Activated CD4-positive, alpha-beta T cell treated with anti-CD3 and anti-CD28 coated beads for 48 hours (primary cell): ENCODE measurements at places on chromosomes 3 and 15.

- peak; percentile 36 for DNase-seq
Observed at GRCh38 chr15:51281368-51281967, 56.9 kb downstream of the CYP19A1 start.

- no peak for DNase-seq
Observed at GRCh38 chr3:52998771-52999513, 46.9 kb downstream of the SFMBT1 start.

GRCh38 chr15:70795311-70795665 is 31.9 kb upstream of the UACA start:
- DNase-seq: no peak

- no peak for DNase-seq
Observed at GRCh38 chr15:66907826-66908743, 157.3 kb upstream of the SMAD3 start.

DNA sequence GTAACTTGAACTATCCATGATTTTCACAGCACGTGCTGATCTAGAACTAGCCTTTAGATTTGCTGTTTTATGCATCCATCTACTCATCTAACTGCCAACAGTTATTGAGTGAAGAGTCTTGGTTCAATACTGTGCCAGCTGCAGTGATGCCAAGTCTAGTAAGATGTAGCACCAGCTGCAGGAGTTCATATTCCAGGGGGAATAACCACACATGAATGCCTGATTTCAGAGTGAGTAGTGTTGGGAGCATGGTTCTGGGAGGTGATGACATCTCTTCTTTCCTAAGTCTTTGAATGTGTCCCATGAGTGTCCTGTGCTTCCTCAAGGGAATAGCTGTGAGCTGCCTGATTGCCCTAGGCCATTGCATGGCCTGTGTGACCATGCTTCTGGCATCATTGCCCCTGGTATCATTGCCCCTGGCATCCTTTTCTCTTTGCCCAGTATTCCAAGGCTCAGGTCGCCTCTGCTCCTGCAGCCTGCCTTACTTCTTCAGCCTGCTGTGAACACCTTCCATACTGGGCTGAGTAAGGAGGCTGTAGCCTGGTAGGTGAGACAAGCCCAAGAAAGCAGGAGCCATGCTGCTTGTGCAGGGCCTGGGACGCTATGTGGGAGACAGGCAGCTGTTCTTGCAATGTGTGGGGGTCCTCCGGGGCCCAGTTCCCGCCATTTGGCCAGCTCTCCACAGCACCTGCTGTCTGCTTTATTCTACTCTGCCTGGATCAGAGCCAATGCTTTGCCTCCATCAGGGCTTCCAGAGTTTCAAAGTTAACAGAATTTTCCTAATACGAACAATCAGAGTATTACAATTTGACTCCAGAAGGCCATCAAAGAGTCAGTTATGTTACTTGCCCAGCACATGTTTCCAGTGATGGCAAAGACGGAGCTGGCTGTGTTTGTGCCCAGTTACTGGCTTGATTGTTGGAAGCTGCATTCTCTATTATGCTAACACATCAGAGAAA is 73.2 kb downstream of the CLSTN2 start:
- no peak for DNase-seq

DNA sequence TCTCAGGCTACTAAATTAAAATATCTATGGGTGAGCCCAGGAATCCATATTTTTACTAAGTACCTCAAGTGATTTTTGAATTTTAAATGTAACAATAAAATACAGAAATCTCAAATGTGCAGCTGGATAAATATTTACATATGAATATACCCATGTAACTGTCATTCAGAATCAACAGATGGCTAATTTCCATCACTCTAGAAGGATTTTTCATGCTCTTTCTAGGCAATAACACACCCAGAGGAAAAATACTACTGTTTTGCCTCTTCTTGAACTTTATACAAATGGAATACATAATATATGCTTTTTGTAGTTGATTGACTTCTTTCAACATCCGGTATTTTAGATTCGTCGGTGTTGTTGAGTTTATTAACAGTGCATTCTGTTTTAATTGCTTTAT is 601.3 kb upstream of the NECTIN3 start:
- no peak for DNase-seq

DNA sequence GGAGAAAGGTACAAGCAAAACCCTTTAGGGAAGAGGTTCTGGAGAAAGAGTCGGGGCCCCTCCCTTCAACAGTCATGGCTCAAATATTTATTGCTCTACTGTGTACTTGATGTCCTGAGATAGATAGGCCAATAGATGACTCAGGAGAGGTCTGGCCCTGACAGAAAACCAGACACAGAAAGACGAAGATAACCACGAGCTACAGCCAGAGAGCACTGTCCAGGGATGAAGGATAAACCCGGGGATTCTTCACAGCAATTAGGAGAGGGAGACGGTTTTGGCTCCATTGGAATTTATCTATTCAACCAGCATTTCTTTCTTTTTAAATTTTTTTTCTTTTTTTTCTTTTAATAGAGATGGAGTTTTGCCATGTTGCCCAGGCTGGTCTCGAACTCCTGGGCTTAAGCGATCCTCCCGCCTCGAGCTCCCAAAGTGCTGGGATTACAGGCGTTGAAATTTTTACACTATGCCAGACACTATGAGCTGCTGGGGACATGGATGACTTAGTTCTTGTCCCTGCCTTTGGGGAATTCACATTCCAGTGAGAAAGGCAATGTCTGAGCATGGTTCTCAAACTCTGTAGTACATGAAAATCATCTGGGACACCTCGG is 4.6 kb upstream of the CIDEC start:
- no peak for DNase-seq

DNA sequence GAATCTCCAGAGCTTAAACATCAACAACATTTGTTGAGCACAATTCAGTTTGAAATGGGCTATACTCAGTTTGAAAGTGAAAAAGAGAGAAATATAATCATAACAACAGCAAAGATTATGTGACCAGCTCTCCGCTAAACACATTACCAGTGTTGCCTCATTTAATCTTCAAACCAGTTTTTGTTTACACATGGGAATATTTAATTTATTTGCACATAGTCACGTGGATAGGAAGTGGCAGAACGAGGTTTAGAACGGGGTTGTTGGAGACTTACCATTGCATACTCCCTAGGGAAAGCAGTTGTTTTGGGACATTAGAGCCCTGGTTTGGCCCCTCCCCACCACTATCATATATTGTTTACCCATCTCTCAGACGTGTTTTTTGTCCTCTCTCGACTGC is 77.2 kb downstream of the IL1RAP start:
- DNase-seq: no peak

- DNase-seq: no peak
Observed at GRCh38 chr15:68700455-68701123, 120.1 kb downstream of the ANP32A start.

DNA sequence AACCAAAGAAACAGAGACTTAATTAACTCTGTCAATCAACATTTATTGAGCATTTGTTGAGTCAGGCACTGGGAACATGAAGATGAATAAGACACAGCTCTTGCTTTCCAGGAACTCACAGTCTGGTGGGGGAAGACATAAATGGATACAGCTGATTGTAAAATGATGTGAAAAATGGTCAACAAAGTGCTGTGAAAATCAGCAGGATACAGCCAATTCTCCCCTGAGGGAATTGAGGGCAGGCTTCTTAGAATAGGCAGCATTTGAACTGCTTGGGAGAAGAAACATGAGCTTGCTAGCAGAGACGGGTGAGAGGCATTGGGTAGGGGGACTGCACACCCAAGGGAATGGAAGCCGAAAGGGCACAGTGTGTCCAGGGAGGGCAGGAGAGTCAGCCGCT is 41.1 kb downstream of the MFSD1 start:
- no peak for DNase-seq

DNA sequence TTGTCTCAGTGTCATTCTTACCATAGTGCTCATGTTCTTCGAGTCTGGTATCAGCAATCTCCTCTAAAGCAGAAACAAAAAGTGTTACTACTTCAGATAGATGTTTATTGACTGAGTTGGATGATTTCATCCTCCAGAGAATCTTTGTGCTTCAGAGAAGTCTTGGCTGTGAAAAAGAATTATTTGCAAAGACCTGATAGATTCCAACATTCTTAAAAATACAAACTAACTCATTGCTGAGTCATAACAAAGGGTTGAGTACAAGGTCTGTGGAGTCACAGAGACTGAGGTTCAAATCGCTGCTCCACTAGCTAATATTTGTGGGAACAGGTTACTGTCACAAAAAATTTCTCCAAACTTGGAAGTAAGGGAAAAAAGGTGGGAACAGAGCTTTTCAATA is 9.0 kb upstream of the STRIT1 start:
- DNase-seq: no peak

GRCh38 chr3:160475884-160476283 is 26.3 kb upstream of the TRIM59 start:
- DNase-seq: no peak

- no peak for DNase-seq
Observed at GRCh38 chr3:100606894-100607512, 2.4 kb upstream of the ADGRG7 start.

- DNase-seq: no peak
Observed at GRCh38 chr3:144394032-144394431, 422.4 kb downstream of the DIPK2A start.

DNA sequence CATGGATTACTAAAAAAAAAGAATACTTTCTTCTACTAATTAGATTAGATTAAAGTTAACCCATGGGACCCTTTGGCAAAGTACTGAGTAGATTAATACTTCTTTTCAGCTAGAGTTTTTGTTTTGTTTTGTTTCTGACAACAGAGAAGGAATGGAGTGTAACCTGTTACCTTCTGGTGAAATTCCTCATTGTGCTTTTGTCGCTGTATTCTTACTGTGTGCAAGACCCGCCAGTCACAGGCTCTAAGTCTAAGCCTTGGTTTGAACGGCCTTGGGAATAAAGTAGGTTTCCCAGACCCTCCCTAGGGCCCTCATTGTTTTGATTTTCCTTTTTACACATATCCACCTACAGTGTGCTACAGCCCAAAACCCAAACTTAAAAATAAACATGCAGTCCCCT is 171.1 kb upstream of the IL12A start:
- no peak for DNase-seq

DNA sequence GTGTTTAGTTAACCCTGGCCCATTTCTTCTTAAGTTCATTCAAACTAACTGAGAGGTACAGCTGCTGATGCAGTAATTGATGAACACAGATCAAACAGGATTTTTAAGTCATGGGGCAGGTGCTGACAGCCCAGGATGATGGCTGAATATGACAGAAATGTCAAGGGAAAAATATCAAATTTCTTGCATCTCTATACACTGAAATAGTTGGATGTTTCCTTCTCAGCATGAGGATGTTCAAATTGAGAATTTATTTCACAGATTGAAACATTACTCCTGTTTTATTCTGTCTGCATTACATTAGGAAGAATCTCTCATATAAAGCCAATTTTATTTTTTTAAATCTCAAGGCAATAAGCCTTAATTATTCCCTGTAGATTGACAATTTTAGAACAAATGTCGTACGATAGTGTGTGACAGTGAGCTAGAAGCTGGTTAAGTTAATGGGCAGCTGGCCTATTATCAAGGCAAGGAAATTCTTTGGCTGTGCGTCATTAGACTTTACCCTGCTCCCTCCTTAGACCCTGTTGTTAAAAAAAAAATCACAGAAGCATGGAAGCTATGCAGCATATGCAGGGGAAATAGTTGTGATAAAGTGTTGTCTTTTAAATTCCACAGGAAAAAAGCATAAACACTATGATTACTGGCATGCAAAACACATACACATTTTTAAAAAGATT is 183.8 kb upstream of the KCNMB2 start:
- no peak for DNase-seq

DNA sequence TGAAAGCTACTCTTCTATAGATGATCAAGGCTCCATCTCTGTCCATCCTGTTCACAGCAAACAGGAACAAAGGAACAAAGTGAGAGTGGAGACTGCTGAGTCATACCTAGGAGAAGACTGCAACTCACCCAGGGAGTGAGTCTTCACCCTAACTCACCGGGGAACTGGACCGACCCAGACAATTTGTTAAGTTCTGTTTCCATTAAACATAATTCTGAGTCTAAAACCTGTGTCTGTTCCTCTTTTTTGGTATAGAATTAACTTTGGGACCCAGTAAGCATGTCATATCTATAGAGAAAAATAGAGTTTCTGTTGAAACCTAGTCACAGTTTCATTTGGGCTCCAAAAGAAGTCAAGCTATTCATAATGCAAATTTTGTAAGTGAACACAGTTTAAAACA is 21.6 kb downstream of the CCDC80 start:
- DNase-seq: no peak

DNA sequence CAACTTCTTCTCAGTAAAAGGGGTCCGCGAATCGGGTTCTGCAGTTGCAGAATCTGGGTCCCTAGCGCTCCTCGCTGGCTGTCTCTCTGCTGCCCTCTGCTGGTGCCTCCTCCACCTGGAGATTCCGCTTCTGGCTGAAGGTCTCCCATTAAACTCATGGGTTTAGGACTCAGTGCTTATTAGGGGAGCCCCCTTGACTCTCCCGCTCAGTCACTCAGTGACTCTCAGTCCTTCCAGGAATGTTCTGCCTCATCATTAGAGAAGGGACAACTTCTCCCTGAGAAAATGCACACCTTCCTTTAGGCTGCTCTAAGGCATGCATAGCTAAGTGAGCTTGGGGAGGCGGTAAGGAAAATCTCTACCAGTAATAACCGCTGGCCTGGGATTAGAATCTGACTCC is 7.1 kb downstream of the CPN2 start:
- DNase-seq: peak; percentile 81

GRCh38 chr15:35089551-35089950 is 4.5 kb upstream of the NANOGP8 start:
- DNase-seq: no peak

DNA sequence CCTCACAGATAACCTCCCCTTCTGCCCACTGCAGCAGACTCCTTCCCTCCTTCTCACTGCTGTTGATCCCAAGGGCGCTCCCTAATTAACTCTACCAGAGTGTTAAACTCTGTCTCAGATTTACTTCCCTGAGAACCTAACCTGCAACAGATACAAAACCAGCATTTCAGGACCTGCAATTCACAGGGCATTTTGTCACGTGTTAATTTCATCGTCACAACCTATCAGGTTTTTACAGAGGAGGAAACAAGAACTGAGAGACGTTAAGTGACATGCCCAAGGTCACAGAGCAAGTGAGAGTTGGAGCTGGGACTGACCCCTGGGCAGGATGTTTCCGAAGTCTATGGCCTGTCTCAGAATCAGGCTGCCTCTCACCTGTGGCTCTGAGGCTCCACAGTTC is 223.9 kb downstream of the UACA start:
- DNase-seq: no peak

DNA sequence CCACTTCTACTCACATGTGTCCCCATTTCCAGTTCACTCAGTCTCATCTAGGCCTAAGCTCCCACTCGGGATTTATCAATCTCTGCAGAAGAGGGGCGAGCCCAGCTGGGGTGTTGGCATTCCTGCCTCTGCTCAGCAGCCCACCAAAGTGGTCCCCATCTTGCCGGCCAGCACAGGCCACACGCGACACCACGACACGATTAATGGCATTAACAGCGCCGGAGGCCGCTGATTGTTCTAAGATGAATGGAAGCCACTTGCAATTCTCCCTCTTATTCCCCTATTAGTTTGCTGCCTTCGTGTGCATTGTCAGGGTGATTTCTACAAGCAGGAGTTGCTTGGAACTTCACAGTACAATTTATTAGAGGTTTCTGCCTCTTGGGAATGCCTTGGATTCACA is 477.3 kb downstream of the SHQ1 start:
- no peak for DNase-seq

- DNase-seq: no peak
Observed at GRCh38 chr3:49283997-49284396, 7.0 kb upstream of the C3orf62 start.

- DNase-seq: peak; percentile 71
Observed at GRCh38 chr3:52983336-52983807, 62.5 kb downstream of the SFMBT1 start.

- no peak for DNase-seq
Observed at GRCh38 chr15:74961616-74962015, 5.0 kb upstream of the RPP25 start.
